ENCODE measurements at places on chromosomes 12 and 14. TPM values are rescaled to one million over a fixed set of nuclear protein-coding genes. Genes with fewer than 3 reads are reported as not detected.

Gene CFAP54
- 0.89 TPM for total RNA-seq

Gene C12orf50
- 0.09 TPM for total RNA-seq

Gene TMEM132D
- 14.4 TPM for total RNA-seq

GRCh38 chr12:79451365-79451764, 239.4 kb downstream of the PAWR start:
- H3K4me3 ChIP-seq = no peak overlapping the region
- no peaks in the 10 kb centered on the region for H3K27me3 ChIP-seq
- H3K36me3 ChIP-seq = no peaks in the 10 kb centered on the region
- DNase-seq = no peak
- H3K27ac ChIP-seq = no peak overlapping the region
- H3K4me1 ChIP-seq = peaks cover 3% of the 10 kb centered on the region

- no peak for DNase-seq
- H3K36me3 ChIP-seq = no peaks in the 10 kb centered on the region
- no peaks in the 10 kb centered on the region for H3K4me1 ChIP-seq
- H3K27me3 ChIP-seq = no peaks in the 10 kb centered on the region
- H3K4me3 ChIP-seq = no peak overlapping the region
Measured at GRCh38 chr14:46861753-46862152, 210.2 kb upstream of the RPL10L start.
